Kidney epithelial cell (primary cell): ENCODE measurements at places on chromosomes 5 and 9.

- no peak for DNase-seq
Observed at GRCh38 chr5:84361572-84361971, 23.1 kb downstream of the EDIL3 start.

GRCh38 chr9:86663905-86664304 lies 283.4 kb downstream of the GAS1 start:
- DNase-seq: no peak

DNA sequence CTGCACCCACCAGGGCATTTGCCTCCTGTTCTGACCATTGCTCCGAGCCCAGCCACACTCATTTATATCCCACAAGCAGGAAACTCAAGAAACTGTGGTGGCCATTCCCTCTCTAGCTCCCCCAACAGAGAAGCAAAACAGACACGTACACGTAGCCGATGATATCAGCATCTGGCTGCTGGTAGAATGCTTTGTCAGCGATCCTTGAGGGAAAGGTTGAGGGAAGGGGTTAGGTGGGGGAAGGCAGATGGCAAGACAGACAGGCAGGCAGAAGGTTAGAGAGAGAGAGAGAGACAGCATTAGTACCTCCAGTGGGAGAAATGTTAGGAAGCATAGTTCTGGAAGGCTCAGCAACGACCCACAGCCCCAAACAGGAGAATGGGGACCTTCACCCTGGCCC lies 7.8 kb downstream of the HIGD2A start:
- DNase-seq: no peak

DNA sequence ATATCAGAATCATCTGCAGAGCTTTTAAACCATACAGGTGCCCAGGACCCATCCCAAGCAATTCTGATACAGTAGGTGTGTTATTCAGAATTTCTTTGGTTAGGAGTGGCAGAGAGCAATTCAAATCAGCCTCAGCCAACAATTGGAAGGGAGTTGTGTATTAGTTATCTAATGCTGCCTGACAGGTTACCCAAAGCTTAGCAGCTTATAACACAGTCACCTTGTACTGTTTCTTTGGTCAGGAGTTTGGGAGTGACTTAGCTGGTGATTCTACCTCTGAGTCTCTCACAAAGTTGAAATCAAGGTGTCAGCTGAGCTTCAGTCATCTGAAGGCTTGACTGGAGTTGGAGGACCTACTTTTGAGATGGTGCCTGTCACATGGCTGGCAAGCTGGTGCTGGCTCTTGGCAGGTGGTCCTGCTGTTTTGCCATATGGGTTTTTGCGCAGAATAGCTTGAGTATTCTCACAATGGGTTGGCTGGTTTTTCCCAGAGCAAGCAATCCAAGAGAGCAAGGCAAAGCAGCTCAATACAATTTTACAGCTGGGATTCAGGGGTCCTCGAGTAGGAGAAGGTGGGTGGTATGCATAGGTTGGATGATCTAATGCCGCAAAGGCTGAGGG lies 18.7 kb upstream of the CARNMT1 start:
- no peak for DNase-seq

DNA sequence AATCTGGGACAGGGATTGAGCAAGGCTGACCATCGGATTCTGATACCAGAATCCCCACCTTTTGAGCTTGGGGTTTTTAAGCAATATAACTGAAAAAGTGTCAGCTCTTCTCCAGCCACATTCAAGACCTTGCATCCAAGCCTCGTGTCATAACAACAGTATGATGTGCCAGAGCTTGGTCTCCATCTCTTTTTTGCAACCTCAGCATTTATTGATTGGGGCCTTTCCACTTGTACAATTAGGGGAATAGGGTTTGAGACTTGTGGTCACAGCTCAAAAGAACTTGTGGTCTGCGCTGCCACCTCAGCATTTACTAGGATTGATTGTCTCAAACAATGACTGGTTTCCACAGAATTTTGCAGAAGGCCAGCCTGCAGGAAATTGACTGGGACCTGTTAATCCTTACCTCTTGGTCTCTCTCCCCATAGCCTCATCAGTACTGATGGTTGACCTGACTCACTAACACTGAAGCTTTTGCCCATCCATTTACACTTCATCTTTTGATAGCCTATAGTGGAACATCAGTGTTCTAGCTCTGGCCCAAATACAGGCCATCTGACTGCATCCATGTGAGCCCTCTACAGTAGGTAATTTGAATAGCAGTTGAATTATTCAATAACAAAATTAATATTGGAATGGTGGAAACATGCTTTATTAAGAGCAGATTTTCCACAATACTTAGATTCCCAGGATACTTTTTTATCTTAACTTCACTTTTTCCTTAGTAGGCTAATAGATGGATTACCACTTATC lies 381.6 kb upstream of the PRR16 start:
- DNase-seq: no peak

- DNase-seq: no peak
Observed at GRCh38 chr9:138009803-138010690, 132.5 kb downstream of the CACNA1B start.

DNA sequence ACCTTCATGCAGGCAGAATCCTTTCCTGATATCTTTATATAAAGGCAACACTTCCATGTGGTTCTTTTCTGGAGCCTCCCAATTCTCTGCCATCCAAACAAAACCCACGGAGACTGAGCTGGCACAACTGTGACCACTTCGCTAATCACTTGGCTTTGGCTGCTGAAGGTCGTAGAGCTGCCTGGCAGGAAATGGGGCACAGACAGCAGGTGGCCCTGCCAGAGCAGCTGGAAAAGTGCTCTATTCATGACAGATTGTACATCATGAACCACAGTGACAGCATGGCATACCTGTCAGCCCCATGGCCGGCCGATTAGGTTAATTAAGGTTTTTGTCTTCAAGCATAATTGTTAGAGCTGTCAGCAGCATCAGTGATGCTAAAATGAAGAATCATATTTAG lies 141.9 kb upstream of the ANKRD55 start:
- DNase-seq: no peak

DNA sequence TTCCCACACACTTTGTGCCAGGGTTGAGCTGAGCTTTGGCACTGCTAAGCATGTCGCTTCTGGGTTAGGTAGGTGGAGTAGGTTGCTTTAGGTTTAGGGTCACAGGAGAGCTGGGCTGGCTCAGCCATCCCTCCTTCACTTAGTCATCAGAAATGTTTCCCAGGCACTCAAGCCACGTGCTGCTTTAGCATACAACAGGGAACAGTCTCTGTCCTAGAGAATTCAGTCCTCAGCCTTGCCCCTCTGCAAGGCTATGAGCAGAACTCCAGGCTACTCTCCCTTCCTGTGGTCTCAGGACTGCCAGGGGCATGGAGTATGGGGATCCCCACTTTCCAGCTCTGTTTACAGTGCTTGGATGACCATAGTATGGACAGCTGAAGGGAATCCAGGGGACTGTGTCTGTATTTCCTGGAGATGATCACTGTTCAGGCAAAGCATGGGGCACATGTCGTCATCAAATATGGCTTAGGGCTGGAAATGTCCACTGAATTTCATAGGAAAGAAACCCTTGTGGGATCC lies 7.5 kb upstream of the ANKRD33B start:
- DNase-seq: no peak

GRCh38 chr9:84151236-84151635 lies 170.6 kb downstream of the RMI1 start:
- DNase-seq: no peak

- no peak for DNase-seq
Observed at GRCh38 chr5:144033486-144033885, 137.0 kb downstream of the YIPF5 start.

- no peak for DNase-seq
Observed at GRCh38 chr5:78541086-78541654, 107.4 kb downstream of the LHFPL2 start.
